Panc1 (cell line): ENCODE measurements at places on chromosomes 7 and 10. TPM values are rescaled to one million over a fixed set of nuclear protein-coding genes. Genes with fewer than 3 reads are reported as not detected.

- DNase-seq: peak; percentile 76
Observed at GRCh38 chr7:151459726-151460473, 20.0 kb upstream of the CRYGN start.

DNA sequence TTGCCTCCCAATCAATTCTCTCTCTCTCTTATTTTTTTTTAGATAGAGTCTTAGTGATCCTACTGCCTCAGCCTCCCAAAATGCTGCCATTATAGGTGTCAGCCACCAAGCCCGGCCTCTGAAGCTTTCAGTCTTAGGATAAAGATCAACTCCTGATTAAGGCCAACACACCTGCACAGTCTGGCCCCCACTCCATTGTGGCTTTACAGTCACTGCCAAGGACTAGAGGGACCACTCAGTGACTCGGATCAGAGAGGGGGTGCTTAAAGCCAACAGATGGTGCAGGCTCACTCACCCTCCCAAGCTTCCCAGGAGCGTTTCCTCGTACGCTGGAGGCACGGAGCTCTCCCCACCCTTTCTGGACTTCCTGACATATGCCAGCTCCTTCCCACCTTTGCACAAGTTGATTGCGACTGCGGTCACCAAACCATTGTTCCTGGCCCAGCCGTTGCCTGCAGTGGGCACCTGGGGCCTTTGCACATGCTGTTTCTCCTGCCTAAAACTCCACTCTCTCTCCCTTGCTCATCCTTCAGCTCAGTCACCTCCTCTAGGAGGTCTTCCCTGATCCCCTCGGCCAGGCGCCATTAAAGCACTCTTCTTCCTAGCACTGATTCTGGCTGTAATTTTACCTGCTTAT, 1.7 kb upstream of the CDH23 start:
- DNase-seq: no peak

DNA sequence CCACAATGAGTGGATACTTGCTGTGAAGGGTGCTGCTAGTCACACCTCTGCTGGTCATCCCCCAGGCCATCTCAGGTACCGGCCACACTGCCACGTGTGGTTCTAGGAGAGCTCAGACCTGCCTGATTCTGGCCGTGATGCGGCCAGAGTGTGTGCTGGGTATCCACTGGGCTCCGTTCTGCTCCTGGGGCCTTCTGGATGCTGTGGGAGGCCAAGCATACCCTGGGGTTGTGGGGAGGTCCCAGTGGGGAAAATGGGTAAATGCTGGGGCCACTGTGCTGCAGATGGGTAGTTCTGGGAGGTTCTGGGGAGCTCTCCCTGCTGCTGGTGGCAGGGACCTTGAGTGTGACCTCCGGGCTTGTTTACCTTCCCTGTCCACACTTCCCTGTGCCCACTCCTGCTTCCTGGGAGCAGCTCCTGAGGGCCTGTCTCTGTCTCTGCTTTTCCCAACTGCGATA, 318.4 kb downstream of the GLRX3 start:
- DNase-seq: no peak

DNA sequence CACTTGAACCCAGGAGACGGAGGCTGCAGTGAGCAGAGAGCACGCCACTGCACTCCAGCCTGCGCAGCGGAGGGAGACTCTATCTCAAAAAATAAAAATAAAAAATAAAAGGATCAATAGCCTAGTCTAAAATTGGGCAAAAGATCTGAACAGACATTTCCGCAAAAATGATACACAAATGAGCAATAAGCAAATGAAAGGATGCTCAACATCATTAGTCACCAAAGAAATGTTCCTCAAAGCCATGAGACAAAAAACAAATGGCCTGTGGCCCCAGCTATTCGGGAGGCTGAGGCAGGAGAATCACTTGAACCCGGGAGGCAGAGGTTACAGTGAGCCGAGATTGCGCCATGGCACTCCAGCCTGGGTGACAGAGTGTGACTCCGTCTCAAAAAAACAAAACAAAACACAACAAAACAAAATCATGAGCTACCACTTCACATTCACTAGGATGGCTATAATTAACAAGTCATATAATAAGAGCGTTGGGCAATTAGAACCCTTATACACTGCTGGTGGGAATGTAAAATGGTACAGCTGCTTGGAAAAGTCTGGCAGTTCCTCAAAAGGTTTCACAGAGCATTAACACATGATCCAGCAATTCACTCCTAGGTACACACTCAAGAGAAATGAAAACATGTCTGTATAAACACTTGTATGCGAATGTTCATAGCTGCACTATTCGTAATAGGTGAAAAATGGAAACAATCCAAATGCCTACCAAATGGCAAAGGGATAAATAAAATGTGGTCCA, 3.1 kb downstream of the DAGLB start:
- no peak for DNase-seq

DNA sequence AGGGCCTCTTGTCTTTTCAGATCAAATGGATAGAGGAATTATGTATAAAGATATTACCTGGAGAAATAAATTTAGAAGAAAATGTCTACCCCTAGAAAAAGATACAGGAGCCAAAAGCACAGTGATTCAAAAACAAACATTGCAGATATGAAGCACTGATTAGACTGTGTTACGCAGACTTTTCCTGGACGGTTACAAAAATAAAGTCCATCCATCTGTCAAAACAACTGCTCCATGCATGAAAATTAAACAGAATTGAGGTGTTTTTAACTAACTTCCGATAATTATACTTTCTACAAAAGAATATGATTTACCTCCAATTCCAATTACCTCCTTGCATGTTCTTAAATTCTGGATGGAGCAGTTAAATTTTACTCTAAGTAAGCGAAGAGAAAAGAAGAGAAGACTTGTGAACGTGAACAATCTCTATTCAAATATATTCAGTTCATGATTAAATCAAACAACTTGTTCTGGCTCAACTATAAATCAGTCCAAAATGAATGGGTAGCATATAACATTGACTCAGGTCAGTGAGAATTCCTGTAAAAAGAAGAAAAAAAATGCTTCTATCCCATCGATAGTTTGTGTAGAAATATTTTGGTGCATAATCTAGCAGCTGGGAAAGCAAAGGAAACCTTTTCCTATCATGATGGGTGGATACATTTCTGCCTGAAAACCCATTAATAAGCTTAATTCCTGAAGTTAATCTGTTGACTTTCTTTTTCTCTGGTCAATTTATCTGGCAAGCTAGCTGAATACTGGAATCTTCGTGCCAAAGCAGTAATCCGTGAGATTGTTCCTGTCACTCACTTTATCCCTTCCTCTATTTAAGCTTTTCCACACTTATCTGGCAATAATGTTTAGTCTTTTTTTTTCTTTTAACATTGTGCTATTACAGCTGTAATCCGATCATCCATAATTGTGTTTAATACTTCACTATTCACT, 80.4 kb downstream of the SEMA3A start:
- no peak for DNase-seq

DNA sequence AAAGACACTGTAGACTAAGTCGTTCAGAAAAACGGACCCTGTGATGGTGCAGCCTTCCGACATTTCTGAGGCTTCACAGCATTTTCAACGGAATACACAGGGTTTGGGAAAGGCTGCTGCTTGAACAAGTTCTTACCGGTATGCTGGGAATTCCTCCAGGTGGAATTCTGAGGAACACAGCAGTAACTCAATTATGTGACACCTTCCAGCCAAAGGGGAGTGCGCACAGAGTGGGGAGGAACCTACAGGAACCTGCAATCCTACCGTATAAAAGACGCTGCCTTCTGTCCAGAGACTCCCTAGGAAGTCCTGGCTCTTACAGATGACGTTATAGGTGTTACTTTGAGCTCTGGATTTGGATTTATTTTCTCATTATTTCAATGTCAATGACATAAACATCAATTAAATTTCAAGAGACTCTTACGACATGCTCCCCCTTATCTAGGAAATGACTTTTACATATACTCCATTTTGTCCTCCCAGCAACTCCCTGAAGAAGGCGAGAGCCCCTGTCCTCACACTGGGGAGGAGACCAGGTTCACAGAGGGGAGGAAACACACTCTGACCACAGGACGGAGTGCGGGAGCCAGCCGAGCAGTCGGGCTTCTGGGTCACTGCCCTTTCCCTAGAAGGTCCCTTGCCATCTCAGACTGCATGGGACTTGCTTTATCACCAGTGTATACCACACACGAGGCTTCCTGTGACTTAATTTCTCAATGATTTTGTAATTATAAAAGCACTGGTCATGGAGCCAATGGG, 27.9 kb downstream of the VIPR2 start:
- DNase-seq: no peak

- DNase-seq: no peak
Observed at GRCh38 chr7:77699056-77699455, 2.8 kb downstream of the RSBN1L start.

DNA sequence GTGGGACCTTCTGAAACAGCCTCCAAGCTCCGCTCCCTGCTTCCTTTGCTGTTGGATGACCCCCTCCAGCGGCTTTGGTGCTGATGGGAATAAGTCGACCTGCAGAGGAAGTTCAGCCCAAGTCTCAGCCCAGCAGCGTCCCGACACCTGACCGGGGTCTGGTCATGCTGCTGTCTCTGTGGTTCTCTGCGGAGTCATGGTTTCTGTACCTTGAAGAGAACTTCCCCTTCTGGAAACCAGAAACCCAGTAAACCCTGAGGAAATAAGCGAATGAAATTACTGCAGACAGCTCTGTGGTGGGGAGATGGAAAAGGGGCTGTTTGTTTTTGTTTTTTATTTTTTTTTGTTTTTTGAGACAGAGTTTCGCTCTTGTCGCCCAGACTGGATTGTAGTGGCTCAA, 18.3 kb upstream of the ZNF12 start:
- no peak for DNase-seq

GRCh38 chr10:17452060-17452841, 2.1 kb downstream of the ST8SIA6 start:
- DNase-seq: no peak

DNA sequence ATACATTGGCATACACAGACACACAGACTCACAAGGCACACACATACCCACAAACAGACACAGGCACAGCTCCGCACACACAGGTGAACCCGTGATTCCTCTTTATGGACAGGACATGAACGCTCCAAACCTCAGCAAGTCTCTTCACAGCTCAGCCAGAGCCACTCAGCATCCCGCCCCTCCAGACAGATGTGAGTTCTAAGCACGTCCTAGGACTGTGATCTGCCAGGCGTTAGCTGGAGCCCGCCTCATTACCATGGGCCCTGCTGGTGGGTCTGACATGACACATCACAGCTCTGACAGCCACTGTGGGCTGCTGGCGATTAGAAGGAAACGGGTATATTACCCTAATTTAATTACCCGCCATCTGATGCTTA, 176.7 kb upstream of the PPP2R2D start:
- DNase-seq: no peak

GRCh38 chr7:2632733-2633537, 1.1 kb downstream of the TTYH3 start:
- no peak for DNase-seq

GRCh38 chr10:129039406-129040370, 427.4 kb upstream of the MGMT start:
- no peak for DNase-seq

GRCh38 chr7:66927348-66927948, 6.4 kb downstream of the TMEM248 start:
- no peak for DNase-seq

DNA sequence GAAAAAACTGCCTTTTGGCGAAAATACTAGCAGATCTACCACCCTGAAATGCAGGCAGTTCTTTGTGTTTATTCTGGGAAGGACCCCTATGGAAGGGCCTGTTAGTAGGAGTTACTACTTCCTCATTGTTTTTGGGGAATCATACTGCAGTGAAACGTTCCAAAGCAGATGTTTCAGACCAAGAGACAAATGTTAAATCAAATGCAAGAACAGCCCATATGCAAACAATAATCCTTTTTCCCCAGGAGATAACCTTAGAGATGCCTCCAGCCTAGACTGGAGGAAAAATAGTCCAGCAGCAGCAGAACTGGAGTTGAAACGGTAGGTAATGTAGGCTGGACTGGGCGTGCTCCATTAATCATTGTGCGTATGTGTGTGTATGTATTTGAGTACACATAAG, 65.9 kb upstream of the VWDE start:
- no peak for DNase-seq

GRCh38 chr7:95631527-95631926, 35.2 kb upstream of the PDK4 start:
- DNase-seq: no peak

GRCh38 chr10:73485320-73485719, 10.5 kb downstream of the PPP3CB start:
- no peak for DNase-seq

GRCh38 chr7:131943211-131943610, 386.8 kb upstream of the PODXL start:
- no peak for DNase-seq

DNA sequence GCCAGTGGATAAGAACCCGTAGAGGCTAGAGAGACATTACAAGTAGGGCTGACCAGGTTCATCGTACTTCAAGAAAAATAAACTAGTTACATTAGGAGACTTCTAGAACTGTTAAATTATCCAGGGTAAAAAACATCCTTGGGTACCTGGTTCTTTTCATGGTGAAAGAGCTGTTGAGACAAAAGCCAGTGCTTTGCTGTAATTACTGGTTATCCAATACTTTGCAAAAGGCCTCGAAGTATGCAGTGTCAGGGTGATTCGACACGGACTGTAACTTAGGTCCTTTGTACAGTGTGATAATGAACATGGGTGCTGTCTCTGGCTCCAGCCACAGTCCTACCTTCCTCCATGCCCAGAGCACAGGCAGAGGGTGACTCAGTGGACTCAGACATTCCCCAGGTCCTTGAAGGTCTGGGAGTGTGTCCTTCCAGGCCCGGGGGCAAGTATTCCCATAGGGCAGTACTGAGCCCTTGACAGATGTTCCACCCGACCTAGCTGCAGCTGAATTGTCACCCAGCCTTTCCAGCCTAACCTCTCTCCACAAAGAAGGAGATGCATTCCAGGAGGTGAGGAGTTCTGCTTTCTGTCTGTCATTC, 123.6 kb upstream of the TMEM72 start:
- DNase-seq: no peak

Gene VIM
- total RNA-seq: 3,436 TPM

Gene ENO4
- total RNA-seq: 0.15 TPM

Gene ZNF862
- 6.8 TPM for total RNA-seq

Gene LIPJ
- total RNA-seq: not detected

Gene GIMAP8
- total RNA-seq: 0.10 TPM

Gene FIS1
- 110 TPM for total RNA-seq

Gene UROS
- 103 TPM for total RNA-seq

Gene SFTPA1
- 3.8 TPM for total RNA-seq

Gene ETV1
- 7.4 TPM for total RNA-seq

Gene ODAD2
- not detected for total RNA-seq

Gene TAF3
- 5.5 TPM for total RNA-seq

Gene YKT6
- total RNA-seq: 207 TPM

Gene CHN2
- 0.15 TPM for total RNA-seq
